ENCODE measurements at places on chromosomes 1 and 21. TPM values are rescaled to one million over a fixed set of nuclear protein-coding genes. Genes with fewer than 3 reads are reported as not detected.

Gene LRIF1
- total RNA-seq: 15.5 TPM

Gene C1orf87
- total RNA-seq: not detected

Gene LCE1E
- not detected for total RNA-seq

Gene LEPR
- 3.3 TPM for total RNA-seq

Gene DNAI4
- 0.73 TPM for total RNA-seq

Gene HMGCL
- total RNA-seq: 26.1 TPM

Gene OR2M5
- not detected for total RNA-seq

Gene CALML6
- 1.00 TPM for total RNA-seq

Gene FMO5
- total RNA-seq: not detected

Gene HUNK
- not detected for total RNA-seq

Gene BCAR3
- 10.8 TPM for total RNA-seq

Gene RUNX3
- 177 TPM for total RNA-seq

Gene VTCN1
- total RNA-seq: not detected

Gene LRRC42
- 19.2 TPM for total RNA-seq

Gene HSD11B1
- not detected for total RNA-seq

All from natural killer cell treated with Interleukin-12 subunit alpha and Interleukin-12 subunit beta and Interleukin-15 and Interleukin-18, amount 100 ng/mL, for 72 hours (primary cell).